ENCODE measurements at places on chromosomes 5 and 9.

- no peak for DNase-seq
Measured at GRCh38 chr5:68074048-68074632, 141.4 kb upstream of the PIK3R1 start.

GRCh38 chr5:7474821-7475403 lies 79.0 kb downstream of the ADCY2 start:
- no peak for DNase-seq

DNA sequence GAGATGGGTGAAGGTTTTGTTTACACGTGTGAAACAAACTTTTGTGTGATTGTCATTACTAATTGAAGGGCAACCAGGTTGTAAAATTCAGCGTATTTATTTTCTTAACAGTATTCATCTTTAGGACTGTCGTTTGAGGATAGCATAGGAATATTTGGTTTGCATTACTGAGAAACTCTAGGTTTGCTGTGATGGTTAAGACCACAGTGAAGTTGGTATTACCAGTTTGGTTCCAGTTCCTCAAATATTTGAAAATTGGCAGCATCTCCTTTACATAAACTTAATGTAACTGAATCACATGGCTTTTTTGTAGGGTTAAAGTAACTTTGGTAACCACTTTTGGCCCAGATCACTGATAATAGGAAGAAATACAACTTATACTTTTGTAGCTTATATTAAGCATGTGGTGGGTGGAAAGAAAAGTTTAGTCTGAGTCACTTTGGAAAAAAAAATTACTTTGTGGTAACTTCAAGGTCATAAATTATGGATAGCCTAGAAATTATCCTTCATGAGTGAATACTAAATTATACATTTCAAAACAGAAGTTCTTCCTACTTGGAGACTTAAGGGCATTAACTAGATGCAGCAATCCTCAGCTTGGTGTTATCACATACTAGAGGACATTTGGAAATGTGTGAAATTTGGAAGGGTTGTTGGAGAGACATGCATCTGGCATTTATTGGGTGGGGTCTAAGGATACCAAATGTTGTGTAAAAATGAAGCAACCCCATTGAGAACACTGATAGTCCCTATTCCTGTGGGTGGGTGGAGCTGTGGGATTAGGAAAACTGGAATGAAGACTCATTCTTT lies 33.9 kb downstream of the G3BP1 start:
- DNase-seq: no peak

DNA sequence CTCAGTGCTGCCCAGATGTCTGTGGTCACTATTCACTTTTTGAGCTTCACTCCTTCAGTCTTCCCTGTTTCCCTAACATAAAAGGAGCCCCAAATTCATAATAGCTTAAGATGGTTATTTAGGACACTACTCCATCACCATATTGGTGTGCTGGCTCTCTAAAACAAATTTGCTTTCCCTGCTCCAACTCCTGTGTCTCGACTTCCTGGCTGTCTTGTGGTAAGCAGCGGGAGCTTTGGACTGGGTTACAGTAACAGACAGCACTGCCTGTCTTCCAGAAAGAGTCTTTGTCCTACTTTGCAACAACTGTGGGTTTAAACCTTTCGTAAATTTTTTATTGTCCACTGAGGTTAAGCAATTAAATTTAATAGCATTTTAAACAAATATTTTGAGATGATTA lies 389.4 kb downstream of the CDH9 start:
- no peak for DNase-seq

Measured in activated CD8-positive, alpha-beta memory T cell treated with anti-CD3 and anti-CD28 coated beads for 48 hours (primary cell).